ENCODE measurements at places on chromosomes 3 and 15.

- DNase-seq = no peak
These were observed 236.6 kb downstream of the SATB1 start for GRCh38 chr3:18188491-18188890.

DNA sequence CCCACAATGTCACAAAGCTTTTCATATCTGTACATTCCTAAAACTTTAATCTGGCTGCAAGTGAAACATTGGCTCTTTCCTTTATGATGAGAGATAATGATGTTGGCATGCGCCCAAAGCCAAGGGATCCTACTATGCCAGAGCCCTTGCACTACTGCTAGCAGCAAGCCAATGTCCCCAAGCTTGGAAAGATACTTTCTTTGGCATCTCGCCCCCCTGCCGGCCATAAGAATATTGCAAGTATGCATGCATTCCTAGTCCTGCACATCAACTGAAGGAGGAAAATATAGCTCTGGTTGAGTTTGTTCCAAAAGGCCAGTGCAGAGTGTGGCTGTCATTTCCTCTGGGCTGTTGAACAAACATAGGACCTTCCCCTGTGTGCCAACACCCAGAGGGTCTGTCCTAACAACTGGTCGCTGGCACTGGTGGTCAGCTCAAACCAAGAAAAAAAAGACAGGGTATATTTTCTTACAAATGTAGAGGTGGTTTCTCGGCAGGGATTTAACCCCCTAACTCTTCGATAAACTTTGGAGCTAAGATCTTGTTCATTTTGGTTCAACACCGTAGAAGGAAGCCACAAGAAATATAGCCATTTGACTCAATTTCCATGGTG lies 120.9 kb upstream of the ZBED2 start:
- DNase-seq = no peak

GRCh38 chr15:78101423-78102105 lies 9.2 kb downstream of the SH2D7 start:
- DNase-seq = no peak

- no peak for DNase-seq
These were observed 21.6 kb downstream of the NCBP2 start for GRCh38 chr3:196920733-196921132.

GRCh38 chr3:123198372-123198771 lies 3.4 kb upstream of the SEC22A start:
- DNase-seq = no peak

All from activated CD8-positive, alpha-beta memory T cell treated with anti-CD3 and anti-CD28 coated beads for 24 hours (primary cell).